BE2C (cell line): ENCODE measurements at places on chromosomes 16 and 17.

- DNase-seq = no peak
Measured at GRCh38 chr16:10368969-10369551, 16.8 kb upstream of the ATF7IP2 start.

DNA sequence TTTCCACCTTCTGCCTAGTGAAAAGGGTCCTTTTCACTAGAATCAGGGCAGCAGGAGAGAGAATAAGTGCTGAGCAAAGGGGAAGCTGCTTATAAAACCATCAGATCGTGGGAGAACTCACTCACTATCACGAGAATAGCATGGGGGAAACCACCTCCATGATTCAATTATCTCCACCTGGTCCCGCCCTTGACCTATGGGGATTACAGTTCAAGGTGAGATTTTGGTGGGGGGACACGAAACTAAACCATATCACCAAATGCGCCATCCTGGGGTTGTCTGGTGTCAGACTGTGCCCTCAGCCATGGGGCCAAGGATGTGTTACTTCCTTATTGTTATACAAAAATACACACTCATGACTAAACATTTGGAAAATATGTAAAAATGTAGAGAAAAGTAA, 10.4 kb upstream of the KATNB1 start:
- DNase-seq = no peak

DNA sequence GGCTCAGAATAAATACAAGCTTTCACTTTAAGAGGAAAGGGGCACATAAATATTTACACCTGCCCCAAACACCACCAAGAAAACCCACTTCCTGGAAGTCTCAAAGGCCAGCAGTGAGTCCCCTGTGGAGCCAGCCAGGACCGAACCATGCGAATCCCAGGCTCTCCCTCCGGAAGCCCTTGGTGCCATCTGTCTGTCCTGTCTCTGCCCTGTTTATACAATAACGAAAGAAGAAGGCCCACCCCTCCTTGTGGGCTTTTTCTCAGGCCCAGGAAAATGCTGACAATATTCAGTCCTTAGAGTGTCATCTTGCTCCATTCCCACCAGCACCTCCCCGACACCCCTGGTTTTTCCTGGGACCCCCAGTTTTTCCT, 3.6 kb upstream of the SLC6A4 start:
- no peak for DNase-seq

DNA sequence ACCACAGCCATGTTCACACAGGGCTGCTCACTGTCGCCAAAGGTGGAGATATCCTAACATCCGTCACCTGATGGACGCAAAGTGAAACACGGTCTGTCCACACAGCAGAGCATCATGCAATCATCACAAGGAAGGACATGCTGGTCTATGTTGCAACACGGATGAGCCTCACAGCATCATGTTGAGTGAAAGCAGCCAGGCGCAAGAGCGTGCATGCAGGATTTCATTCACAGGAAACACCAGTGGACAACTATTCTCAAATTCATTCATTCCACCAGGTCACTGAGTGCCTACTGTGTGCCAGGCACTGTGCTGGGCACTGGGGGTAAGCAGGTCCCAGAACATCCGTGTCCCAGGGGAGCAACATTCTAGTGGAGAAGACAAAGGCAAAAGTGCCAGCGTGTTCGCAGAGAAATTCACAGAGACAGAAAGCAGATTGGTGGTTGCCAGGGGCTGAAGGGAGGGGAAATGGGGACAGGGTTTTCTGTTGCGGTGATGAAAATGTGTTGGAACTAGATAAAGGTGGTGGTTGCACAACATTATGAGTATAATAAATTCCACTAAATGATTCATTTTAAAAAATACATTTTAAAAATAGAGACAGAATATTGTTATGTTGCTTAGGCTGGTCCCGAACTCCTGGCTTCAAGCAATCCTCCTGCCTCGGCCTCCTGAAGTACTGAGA, 22.7 kb upstream of the KCNJ12 start:
- DNase-seq = no peak

- DNase-seq = no peak
Measured at GRCh38 chr17:39894681-39895376, 23.6 kb downstream of the GSDMB start.

DNA sequence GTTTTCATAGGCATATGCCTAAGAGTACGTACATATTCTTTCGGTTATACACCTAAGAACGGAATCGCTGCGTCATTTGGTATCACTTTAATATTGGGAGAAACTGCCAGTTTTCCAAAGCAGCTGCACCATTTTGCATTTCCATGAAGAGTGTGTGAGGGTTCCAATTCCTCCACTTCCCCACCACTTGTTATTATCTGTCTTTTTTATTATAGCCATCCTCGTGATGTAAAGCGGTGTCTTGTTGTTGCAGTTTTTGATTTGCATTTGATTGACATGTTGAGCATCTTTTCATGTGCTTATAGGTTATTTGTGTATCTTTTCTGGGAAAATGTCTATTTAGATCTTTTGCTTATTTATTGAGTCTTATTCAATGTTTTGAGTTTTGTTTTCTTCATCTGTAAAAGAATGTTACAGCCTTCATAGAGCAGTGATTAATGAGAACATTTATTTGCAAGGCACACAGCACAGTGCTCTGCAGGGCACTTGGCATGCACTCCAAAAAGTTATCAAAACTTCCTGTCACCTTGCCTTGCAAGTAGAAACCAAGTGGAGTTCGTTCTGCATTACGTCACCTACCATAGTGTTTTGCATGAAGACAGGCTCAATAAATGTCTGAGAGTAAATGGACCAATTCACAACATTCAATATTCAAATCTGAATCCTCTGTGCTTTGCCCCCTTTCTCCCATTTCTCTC, 26.6 kb upstream of the ST6GALNAC1 start:
- DNase-seq = no peak

GRCh38 chr16:69589434-69590269, 23.9 kb downstream of the NFAT5 start:
- no peak for DNase-seq

DNA sequence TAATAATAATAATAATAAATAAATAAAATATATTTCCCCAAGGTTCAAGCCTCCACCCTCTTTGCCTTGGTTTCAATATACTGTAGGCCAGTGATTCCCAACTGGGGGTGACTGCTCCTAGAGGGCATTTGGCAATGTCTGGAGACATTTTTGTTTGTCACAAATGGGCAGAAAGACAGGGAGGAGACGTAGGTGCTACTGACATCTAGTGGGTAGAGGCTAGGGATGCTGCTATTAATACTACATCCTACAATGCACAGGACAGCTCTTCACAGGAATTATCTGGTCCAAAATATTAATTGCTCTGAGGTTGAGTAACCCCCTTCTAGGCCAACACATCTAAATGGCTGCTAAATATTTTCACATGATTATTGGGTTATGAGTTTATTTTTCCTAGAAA, 12.8 kb upstream of the PRR14 start:
- DNase-seq = peak; percentile 43

- no peak for DNase-seq
Measured at GRCh38 chr16:10571354-10571753, 9.0 kb downstream of the EMP2 start.

DNA sequence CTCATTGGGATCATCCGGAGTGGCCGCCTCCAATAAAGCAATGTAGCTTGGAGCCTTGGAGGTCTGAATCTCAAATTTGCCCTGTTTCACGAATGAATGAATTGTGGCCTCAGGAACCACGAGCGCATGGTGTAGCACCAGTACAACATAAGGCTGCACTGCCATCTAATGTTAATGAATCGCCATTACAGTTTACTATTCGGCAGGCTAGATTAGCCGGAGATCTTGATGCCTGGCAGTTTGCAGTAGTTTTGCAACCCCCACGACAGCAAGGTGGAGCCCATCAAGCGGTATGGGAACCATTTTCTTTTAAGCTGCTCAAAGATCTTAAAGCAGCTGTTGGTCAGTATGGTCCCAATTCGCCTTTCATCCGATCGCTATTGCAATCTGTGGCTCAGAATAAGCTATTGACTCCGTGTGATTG, 18.8 kb downstream of the ALOX15B start:
- DNase-seq = peak; percentile 40

- peak; percentile 44 for DNase-seq
Measured at GRCh38 chr17:31525801-31526549, 134.5 kb downstream of the RAB11FIP4 start.

GRCh38 chr17:38881600-38882191, 11.8 kb downstream of the LASP1 start:
- DNase-seq = peak; percentile 91

DNA sequence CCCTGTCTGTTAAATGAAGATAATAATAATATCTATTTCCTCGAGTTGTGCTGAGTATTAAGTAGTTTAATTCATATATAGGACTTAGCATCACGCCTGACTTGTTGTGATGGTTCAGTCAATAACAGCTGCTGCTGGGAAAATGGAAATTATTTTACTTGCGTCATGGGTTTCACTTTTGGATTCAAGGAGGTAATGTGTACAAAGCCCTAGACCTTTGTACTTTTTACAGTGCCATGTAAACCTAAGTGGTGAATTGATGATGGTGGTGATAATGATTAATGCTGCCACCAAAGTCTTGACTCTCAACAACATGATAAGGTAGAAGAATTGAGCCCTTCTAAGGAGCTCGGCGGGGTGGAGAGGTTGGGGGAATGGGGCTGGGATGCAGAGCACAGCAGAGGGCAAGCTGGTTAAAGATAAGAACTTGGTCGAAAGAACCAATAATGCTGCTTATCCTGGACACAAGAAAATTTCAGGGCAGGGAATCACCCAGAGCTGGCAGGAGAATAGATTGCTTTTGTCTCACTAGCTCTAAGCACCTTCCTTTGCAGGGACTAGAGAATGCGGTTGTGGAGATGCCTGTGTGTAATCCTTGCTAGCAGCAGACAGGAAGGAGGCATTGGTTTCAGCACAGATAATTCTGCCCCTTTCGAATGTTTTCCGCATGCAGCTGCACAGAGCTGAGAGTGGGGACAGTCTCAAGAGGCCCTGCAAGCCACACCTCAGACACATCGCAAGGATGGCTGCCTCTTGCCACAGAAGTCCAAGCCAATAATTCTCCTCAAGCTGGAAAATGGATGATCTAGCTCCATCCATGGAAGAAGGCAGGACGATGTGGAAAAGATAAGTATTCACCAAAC, 187.1 kb downstream of the TMEM114 start:
- no peak for DNase-seq

GRCh38 chr17:50162466-50163254, 3.1 kb upstream of the SGCA start:
- no peak for DNase-seq

GRCh38 chr16:17926866-17927399, 409.6 kb downstream of the NPIPA8 start:
- DNase-seq = no peak

GRCh38 chr17:53137869-53138268, 684.9 kb upstream of the KIF2B start:
- no peak for DNase-seq

DNA sequence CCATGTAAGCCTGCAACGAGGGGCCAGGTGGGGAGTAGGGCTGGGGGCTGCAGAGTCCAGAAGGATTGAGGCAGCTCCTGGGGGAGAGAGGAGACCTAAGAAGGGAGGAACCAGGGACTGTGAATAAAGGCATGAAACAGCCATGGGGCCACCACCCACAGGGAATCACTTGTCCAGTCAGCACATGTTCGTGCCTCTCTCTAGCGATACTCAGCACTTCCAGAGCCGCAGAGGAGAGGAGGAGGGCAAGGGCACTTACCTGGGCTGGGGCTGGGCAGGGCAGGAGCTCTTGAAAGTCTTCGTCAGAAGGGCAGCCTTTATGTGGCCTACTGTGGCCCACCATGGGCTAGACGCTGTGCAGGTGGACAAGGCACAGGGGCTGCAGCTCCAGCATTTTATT, 24.2 kb downstream of the CACNA1G start:
- no peak for DNase-seq

GRCh38 chr16:83205896-83206295, 579.1 kb downstream of the CDH13 start:
- DNase-seq = no peak

GRCh38 chr17:16662936-16663335, 9.3 kb upstream of the ZNF624 start:
- DNase-seq = no peak

DNA sequence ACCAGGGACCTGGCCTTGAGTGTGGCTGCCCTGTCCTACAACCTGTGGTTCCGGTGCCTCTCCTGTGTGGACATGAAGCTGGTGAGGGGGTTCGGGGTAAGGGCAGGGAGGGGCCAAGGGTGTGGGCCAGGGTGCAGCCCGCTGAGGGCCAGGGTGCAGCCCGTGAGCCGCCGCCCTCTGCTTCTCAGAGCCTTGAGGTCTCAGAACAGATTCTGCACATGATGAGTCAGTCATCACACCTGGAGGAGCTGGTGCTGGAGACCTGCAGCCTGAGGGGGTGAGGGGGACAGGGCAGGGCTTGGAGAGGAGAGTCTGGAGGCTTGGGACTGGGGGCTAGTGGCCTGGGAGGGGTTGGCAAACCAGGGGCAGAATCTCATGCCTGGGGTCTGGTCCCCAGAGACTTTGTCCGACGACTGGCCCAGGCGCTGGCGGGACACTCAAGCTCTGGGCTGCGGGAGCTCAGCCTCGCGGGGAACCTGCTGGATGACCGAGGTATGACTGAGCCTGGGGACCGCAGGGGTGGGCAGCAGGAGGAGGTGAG, 2.2 kb downstream of the CARMIL2 start:
- DNase-seq = peak; percentile 27

- no peak for DNase-seq
Measured at GRCh38 chr17:47733674-47734410, 806 bp downstream of the TBX21 start.
